H54 (cell line): ENCODE measurements at places on chromosomes 11 and 22.

- DNase-seq, result peak; percentile 65
These were observed 814 bp downstream of the NPAS4 start for GRCh38 chr11:66421492-66422205.

DNA sequence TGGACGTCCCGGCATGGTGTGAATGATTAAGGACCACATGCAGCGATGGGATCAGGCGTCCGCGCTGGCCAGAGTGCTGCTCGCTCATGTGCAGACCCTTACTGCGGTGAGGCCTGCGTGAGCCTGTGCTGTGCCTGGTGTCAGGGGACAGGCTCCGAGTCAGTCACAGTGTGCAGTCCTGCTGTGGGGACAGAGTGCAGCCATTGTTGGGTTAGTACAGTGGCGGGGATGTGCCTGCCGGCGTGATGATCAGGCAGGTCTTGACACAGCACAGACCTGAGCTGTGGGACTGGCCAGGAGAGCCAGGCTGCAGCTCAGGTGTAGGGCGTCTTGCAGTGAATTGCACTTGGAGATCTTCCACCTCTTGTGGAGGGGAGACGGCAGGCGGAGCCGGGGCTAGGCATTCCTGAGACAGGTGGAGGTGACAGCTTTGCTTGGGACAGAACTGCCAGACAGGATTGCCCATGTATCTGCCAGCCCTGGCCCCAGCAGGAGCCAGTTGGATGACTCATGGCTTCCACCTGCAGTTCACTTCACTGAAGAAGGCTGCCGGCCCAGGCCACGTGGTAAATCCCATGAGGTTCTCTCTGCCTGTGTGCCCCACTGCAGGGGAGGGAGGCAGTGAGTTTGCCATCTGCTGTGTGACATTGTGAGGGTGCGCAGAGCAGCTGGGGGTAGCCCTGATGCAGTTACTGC is 17.3 kb downstream of the TRMU start:
- peak; percentile 67 for DNase-seq

GRCh38 chr22:24763872-24764485 is 10.5 kb downstream of the PIWIL3 start:
- DNase-seq, result no peak

DNA sequence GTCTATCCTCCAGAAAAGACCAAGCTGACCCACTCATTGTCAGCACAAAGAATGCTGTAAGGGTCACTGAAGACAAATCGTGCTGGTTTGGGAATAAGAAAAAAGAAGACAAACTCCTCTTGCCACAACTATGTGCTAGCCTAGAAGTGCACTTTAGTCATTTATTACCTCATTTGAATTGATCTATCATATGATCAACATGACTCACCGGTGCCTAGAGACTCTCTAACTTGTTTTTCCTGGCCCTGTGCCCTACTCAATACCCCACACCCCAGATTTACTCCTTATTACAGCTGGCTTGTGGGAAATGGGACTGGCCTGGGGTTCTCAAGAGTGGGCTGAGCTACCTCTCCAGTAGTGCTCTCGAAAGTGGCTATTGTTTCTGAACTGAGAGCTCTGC is 35.9 kb upstream of the HORMAD2 start:
- peak; percentile 44 for DNase-seq

- DNase-seq, result no peak
These were observed 21.3 kb downstream of the CAPRIN1 start for GRCh38 chr11:34072832-34073231.

DNA sequence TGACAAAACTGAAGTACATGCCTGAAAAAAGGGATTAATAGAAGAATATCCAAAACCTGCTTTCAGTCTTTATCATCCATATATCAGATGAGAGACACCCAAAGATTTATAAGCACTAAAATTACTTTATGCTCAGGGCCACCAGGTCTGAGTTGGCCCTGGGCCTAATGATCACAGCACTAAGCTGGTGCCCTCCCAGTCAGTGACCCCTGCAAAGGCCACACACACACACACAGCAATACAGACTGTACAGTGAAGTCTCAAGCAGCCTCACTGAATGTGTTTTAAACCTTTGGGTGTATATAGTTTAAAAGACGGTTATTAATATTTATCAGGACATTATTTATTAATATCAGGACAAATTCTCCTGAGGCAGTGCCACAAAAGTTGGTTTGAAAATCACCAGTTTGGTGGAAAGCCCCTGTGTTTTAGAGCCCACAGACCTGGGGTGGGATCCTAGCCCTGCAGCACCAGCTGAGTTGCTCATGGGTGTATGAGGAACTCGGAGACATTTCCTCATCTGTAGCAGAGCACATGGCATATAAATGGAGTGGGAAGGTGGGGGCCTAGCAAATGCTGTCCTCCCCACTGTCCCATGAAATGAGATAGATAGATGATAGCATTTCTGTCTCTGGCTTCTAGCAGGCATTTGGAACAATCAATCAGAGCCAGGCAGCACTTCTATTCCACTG is 48.4 kb upstream of the HORMAD2 start:
- no peak for DNase-seq

DNA sequence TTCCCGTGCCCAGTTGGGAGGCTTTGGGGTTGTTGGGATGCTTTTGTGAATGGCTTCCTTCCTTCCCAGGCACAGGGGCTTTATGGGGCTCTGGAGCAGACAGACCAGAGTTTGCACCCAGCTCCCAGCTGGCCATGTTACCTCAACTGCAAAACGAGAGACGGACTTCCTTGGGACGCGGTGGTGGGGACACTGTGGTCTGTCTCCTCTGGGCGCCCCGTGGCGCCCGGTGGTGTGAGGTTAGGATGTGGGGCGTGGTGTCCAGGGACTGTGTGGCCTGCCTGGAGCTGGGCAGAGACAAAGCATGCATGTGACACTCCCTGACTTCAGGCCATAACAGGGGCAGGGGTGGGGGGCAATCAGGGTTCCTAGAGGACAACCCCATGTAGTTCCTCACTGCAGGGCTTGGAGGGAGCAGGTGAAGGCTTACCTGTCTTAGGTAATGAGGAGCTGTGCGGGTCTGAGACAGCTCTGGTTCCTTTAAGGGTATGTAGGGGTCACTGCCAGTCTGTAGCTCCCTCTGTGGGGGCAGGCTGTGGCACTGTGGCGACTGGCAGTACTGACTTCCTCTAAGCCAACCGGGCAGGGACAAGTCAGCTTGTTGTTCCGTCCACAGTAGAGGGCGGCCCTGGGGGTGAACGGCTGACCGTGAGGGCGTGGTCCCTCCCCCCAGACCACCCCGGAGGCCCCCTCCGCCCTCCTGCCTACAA is 14.4 kb downstream of the KCNQ1 start:
- DNase-seq, result no peak

- no peak for DNase-seq
These were observed 5.6 kb downstream of the ALX4 start for GRCh38 chr11:44304091-44305025.

GRCh38 chr22:40890881-40891280 is 29.0 kb upstream of the DNAJB7 start:
- no peak for DNase-seq

GRCh38 chr11:34575671-34576070 is 45.2 kb upstream of the EHF start:
- DNase-seq, result no peak
